ENCODE measurements at places on chromosomes 16 and 17.

GRCh38 chr17:50818921-50819657 lies 16.3 kb upstream of the WFIKKN2 start:
- DNase-seq: no peak

DNA sequence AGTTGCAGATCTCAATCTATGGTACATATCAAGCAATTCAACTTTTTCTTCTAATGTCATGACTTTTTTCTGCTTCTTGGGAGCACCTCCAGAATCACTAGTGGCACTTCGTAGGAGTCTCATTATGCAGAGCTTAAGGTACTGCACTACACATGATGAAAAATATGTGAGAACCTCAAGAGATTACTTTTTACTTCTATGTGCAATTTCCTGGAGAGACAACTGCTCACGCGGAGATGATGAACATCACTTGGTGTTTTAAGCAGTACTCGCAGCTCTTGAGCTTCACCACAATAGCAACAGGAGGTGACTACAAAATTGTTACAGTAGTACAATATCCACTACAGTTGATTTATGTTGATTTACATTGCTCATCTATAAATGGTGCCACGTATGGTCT lies 79.7 kb downstream of the MRTFB start:
- DNase-seq: no peak

- no peak for DNase-seq
Measured at GRCh38 chr17:41190328-41190727, 641 bp downstream of the KRTAP9-1 start.

- DNase-seq: no peak
Measured at GRCh38 chr16:21950782-21951521, 2.2 kb upstream of the UQCRC2 start.

GRCh38 chr16:9042964-9043680 lies 48.3 kb upstream of the HAPSTR1 start:
- no peak for DNase-seq

DNA sequence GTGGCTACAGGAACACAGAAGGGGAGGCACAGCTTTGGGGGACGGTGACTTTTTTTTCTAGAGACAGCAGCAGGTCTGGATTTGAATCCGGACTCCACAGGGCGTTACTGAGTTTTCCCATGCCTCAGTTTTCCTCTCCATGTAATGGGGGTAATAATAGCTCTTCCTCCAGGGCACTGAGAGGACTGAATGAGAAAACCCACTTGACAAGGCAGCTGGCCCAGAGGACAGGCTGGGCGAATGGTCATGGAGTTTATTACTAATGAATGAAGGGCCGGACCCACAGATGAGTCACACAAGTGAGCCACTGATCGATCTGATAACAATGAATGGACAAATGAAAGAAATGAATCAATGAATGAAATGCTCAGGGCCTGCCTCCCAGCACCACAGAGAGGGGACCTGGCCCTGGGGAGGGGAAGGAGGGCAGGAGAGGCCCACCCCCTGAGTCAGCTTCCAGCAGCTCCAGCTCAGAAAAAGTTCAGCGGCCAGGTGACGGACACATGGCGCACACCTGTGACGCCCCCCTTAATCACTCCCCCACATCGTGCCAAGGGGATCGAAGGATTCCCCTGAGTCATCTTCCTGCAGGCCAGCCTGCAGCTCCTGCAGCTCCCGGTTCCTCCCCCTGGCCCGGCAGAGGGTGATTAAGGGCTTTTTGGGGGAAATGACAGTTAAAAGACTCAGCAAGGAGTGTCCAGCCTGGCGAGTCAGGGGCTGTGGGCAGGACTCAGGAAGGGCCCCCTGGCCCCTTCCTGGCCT lies 54.3 kb downstream of the SOCS1 start:
- no peak for DNase-seq

DNA sequence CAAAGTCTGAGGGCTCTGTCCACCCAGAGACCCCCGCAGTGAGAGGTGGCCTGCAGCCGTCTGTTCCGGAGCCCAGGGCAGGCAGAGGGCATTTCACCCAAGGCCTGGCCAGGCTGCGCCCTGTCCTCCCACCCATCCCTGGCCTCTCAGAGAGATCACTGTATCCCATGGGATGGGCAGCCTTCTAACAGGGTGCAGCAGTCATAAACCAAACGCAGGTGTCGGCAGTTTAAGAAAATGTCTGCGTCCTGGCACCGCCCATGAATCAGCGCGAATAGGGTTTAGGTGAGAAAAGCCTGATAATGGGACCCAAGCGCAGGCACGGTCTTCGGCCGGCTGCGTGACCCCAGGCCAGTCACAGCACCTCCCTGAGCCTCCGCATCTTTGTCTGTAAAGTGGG lies 5.4 kb downstream of the CYBA start:
- no peak for DNase-seq

GRCh38 chr16:17469011-17469740 lies 1.6 kb downstream of the XYLT1 start:
- no peak for DNase-seq

- DNase-seq: no peak
Measured at GRCh38 chr17:72838581-72838980, 253.9 kb downstream of the SLC39A11 start.

DNA sequence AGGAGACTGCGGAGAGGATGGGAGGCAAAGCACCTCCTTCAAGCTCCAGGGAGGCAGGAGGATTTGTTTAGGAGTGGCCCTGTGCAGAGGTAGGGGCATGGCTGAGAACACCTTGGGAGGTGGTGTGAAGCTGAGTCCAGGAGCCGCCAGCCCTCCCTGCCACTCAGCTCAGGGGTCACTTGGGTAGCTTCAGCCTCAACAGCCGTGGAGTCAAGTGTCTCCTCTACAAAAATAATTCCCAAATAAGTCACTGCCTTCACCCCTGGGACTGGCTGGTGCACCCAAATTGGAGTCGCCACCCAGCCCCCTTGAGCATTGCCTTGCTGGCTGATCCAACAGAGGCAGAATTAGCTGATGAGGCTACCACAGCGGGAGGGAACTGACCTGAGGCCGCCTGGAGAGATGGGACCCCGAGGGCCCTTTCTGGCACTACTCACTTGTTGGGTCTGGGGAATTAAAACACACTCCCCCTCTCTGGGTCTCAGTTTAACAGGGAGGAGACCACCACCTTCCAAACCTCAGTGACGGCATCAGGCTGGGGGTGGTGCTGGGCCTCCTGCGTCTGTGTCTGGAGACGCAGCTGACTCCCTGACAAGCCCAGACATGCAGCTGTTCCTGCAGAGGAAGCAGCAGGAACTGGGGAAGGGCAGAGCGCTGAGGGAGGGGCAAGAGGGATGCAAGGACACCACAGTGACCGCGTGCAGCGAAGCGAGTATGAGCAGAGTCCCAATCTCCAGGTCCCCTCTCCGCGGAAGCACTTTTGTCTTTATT lies 87.9 kb upstream of the TOB1 start:
- DNase-seq: no peak

- no peak for DNase-seq
Measured at GRCh38 chr17:27265333-27265732, 28.6 kb upstream of the WSB1 start.

- no peak for DNase-seq
Measured at GRCh38 chr17:74260525-74260850, 13.5 kb upstream of the DNAI2 start.

- DNase-seq: no peak
Measured at GRCh38 chr16:51337662-51338061, 186.6 kb upstream of the SALL1 start.

GRCh38 chr17:41647940-41648410 lies 23.6 kb upstream of the KRT17 start:
- DNase-seq: peak; percentile 86

DNA sequence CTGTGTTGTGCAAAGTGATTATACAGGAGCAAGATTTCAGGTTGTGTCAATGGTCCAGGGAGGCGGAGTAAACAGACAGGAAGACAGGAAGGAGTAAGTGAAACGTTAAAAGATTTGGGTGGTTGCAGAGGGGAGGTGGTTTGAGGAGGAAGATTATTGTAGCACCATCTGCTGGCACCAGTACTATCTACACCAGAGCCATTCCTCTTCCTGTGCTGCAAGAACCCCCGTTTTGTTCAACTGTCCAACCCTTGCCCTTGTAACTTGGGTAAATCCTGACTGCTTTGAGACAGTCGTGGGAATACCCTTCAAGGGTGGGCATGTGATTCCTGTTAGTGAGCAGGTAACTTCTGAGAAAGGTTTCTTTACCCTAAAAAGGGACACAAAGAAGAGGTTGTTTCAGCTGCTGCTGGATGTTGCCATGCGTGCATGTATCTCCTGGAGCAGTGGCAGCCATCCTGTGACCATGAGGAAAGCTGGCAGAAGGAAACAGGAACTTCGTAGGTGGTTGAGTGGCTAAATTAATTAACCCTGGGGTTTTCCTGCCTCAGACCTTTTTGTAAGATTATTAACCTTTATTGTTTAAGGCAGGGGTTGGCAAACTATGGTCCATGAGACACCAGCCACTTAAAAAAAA lies 124.1 kb downstream of the PRKCA start:
- DNase-seq: peak; percentile 9

- DNase-seq: no peak
Measured at GRCh38 chr17:72677714-72678390, 414.6 kb downstream of the SLC39A11 start.

GRCh38 chr16:50616883-50617645 lies 64.0 kb downstream of the SNX20 start:
- no peak for DNase-seq

- no peak for DNase-seq
Measured at GRCh38 chr16:19872179-19872863, 12.3 kb downstream of the GPRC5B start.

DNA sequence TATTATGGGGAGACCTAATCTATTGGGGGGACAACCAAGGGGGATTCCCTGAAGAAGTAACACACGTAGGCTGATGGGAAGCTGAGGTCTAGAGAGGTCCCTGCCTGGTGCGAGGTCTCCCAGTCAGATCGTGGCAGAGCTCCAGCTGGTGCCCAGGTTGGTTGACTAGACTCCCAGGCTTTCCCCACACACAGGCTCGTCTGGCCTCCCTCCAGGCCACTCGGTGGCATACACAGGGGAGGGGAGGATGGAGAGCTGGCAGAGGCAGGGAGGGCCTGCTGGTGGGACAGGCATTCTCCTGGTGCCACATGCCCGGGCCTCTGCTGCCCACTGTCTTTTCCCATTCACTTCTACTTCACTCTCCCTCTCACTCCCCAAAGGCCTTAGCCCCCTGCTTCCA lies 8.5 kb upstream of the SOCS3 start:
- no peak for DNase-seq

GRCh38 chr17:30443721-30444120 lies 33.5 kb upstream of the GOSR1 start:
- no peak for DNase-seq

- no peak for DNase-seq
Measured at GRCh38 chr17:15143524-15143923, 121.6 kb downstream of the PMP22 start.

GRCh38 chr16:2591476-2592240 lies 53.8 kb downstream of the PDPK1 start:
- no peak for DNase-seq

GRCh38 chr17:17788967-17789366 lies 47.8 kb downstream of the SREBF1 start:
- DNase-seq: no peak

DNA sequence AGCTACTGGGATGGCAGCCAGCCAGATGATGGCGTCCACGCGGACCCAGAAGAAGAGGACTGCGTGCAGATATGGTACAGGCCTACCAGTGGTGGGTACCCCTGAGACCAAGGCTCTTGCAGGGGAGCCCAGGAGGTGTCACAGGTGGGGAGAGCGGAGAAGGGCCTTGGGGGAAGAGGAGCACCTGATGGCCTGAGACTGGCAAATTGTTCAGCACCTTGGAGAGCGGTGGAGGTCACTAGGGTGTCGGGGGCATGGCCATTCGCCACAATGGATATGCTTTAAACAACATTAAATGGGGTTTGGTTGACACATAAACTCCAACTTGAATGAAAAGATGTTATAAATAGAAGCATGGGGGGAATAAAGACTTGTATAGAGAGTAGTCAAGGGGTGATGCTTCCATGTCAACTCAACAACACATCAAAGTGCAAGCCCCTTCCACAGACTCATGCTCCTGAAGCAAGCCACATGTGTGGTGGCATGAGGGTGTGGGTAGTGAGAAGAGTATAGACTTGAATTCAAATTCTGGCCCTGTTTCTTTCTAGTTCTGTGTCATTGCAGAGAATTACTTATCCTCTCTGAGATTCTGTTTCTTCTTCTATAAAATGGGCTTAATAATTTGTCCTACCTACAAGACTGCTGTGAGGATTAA lies 22.2 kb downstream of the CLEC19A start:
- no peak for DNase-seq

DNA sequence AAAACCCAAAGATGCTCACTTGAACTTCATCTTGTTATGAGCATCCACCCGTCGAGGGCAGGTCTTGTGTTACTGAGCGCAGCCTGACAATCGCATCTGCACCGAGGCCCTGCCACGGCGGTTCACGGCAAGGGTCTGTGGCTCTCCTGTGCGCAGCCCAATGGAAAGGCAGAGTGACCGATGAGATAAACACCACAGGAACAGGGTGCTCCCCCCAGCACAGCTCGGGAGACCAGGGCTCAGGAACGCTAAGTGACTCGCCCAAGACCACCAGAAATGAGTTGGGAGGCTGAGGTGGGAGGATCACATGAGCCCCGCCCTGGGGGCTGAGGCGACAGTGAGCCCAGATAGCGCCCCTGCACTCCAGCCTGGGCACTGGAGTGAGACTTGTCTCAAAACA lies 134.7 kb downstream of the ANKRD11 start:
- DNase-seq: no peak

Measured in stimulated activated CD8-positive, alpha-beta memory T cell treated with anti-CD3 and anti-CD28 coated beads, Interleukin-7, amount 100 ng/mL, for 1 hour (primary cell).